Natural killer cell (primary cell): ENCODE measurements at places on chromosomes 2 and 18.

- no peak for DNase-seq
These were observed 22.1 kb downstream of the MFF start for GRCh38 chr2:227347117-227347516.

- DNase-seq: no peak
These were observed 639.6 kb downstream of the IRS1 start for GRCh38 chr2:226159875-226160479.

GRCh38 chr2:85911814-85912692, 23.3 kb upstream of the ST3GAL5 start:
- DNase-seq: no peak

DNA sequence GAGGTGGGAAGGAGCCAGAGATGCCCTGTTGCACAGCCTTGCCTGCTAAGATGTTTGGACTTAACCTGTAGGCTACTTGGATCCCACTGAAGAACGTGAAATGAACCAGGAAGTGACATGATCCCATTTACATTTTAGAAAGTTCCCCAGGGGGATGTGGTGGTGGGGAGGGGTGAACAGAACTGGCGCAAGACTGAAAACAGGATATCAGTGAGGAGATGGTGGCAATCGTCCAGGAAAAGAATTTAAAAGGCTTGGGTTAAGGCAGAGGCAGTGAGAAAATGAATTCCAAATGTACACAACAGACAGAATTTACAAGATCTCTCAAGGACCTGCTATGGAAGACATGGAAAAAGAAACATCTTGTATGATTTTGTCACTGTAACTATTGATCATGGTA, 42.3 kb downstream of the SULT1C2 start:
- no peak for DNase-seq

GRCh38 chr2:237998530-237998929, 31.7 kb downstream of the UBE2F start:
- DNase-seq: peak; percentile 62

DNA sequence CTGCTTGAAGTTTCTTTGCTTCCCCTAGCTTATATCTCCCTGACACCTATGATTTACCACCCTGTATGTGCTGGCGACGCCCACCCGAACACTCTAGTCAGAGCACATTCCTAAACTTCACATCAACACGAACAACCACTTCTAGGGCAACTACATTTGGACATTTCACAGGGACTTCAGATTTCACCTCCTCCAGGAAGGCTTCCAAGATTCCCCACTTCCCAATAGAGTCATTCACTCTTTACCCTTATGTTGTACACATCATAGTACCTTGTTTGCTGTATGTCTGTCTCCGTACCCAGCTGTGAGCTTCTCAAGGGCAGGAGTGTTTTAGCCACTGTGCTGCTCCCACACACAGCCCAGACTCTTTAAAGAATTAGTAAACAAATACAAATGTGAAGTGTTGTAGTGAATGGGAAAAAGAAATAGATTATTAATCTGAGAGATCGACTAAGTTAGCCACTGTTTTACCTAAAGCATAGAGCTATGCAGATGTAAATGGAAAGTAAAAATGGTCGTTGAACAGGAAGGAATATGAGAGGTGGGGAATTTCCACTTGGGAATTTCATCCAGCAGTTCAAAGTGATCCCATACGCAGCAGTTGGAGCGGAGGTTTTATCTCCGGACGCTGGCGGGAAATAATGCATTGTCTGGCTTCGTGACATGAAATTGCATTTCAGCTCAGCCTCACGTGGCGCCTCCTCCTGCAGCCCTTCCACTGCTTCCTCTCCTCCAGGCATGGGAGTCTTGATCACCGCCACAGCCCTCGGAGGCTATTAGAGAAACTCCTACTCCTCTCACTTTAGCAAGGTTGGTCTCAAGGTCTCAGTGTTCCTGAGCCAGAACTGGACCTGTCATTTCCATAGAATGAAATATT, 233.4 kb upstream of the COPS8 start:
- DNase-seq: no peak

DNA sequence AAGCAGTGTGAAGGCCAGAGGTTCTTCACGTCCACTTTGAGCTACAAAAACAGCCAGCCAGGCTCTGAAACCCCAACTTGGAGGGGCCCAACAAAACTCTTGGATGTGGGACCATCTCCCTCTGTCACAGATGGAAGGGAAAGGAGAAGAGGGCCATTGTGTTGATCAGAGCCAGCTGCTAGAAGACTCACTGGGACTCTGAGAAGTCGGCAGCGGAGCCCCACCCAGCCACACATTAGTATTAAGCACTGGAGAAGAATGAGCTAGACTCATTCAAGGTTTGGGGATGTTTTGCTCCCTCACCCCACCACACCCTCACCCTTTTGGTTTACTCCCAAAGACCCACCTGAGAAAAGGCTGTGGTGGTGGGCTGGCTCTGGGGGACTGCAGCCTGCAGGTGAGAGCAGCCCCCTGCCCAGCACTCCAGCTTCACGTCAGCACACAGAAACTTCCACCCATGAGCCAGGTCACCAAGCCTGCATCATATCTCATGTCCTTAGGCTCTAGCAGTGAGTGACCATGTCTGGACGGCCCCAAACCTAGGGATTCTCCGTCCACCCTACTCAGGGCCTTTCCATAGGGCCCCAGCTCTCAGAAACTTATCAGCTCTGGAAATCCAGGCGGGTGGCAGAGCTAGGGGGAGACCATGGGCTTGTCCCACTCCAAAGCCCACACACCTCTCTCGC, 12.6 kb downstream of the TEX51 start:
- DNase-seq: no peak

DNA sequence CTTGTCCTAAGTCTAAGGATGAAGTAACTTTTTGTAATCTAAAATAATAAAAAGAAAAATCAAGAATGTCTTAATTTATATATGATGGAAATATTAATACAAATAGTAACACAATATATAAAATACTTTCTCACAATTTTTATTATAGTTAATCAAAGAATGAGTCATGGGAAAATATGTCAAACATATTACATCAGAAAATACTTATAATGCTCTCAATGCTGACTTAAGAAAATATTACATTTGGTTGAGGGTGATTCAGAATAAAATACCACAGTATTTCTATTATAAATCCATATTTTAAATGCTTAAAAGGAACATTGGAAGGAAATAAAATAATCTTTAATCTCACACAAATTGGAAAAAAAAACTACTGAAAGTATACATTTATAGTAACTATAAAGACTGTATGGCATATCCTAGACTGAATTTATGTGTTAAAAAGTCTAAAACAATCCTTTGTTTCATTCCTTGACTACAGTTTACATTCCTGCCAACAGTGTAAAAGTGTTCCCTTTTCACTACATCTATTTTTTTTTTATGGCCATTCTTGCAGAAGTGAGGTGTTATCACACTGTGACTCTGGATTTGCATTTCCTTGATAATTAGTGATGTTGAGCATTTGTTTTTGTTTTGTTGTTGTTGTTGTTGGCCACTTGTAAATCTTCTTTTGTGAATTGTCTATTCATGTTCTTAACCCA, 1573.5 kb upstream of the ACVR2A start:
- no peak for DNase-seq

DNA sequence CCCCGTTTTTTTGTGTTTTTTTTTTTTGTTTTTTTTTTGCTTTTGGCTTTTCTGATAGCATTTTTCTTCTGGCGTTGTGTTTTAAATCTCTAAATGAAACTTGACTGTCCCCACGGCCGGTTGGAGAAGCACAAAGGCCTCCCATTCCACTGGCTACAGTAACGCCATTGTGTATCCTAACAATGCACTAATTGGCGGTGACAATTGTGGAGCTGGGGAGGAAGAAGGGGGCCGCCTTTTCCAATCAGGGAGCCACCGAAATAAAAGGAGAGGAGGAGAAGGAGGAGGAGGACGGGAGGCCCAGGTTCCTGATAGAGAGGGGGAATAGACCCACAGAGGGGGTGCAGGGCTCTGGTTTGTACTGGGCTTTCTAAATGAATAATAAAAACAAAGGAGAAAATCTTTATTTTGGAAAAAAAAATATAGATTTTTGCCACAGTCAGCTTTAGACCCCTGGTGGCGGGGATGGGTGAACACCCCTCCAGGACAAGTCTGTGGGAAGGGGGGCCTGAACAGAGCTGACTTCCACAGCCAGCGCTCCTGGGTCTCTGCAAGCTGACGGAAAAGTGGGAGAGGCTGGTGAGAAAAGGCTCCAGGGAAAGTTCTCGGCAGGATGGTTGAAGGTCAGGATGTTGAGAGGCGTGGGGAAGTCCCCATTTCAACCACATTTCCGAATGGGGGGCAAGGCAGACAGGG, 43.7 kb upstream of the FZD5 start:
- DNase-seq: no peak

- no peak for DNase-seq
These were observed 45.4 kb downstream of the EXOC6B start for GRCh38 chr2:72780477-72780876.

- no peak for DNase-seq
These were observed 6.6 kb downstream of the ACVR2A start for GRCh38 chr2:147851244-147851930.

DNA sequence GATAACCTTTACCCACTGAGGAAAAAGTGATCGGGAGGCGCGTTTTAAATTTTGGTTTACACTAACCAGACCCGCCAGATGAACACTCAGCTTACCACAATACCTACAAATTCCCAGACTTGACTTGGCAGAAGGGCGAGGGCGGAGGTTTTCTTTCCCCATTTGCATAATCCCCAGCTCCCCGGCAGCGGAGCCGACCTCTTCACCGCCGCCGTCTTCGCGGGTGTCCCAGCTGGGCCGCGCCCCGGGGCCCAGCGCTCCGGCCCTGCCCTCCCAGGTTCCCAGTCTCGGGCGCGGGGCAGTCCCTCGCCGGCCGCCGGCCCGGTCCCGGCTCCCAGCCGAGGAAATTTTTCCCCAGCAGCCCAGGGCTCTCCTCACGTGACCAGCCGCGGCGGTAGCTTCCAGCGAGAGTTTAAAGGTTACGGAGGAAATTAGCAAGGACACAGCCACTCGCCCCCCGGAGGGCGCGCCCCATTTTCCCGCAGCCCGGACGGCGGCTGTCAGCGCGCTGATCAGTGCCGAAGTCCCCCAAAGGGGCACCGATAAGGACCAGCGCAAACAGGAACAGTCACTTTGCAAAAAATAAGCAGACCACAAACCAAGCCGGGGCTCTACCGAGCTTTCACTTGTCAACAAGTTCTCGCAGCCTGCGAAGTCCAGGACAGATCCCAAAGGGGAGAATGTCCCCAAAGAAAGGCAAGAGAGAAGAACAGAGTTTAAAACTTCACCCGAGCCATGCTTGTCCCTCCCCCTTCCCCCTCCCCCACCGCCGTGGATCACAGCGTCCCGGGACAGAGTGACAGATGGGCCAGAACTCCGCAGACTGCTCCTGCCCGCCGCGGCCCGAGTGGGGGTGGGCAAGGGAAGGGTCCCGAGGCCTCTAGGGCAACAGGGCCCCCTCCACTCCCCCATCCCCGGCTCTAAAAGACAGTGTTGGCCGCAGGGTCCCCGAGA, 1.3 kb upstream of the PRKCE start:
- DNase-seq: peak; percentile 72

GRCh38 chr18:10442551-10442971, 11.9 kb upstream of the APCDD1 start:
- DNase-seq: no peak

DNA sequence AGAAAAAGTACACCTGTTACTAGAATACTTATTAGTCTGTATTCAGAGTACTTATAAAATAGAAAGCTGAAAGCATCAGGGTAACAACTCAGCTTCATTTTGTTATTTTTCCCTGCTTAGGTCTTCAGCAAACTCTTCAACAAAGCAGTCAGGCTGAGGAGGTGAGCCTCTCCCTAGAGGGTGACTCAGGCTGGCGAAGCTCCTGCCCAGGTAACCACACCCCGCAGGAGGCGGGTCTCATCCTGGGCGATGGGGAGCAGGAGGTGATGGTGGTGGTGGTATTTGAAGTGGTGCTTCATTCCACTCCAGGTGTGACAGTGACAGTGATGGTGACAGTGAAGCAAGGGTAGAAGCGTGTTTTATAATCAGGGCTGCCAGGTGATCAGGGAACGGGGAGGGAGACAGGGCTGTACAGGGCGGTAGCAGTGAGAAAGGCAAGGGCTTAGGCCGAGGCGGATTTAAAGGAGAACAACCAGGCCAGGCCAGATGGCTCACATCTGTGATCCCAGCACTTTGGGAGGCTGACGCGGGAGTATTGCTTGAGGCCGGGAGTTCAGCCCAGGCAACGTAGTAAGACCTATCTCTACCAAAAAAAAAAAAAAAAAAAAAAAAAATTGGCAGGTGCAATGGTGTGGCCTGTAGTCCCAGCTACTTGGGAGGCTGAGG, 127.1 kb downstream of the SOCS6 start:
- DNase-seq: no peak

- no peak for DNase-seq
These were observed 70.3 kb upstream of the CTLA4 start for GRCh38 chr2:203797276-203797675.

GRCh38 chr2:175436076-175436475, 254.6 kb upstream of the ATP5MC3 start:
- DNase-seq: no peak

GRCh38 chr2:100757621-100758394, 62.1 kb upstream of the NPAS2 start:
- no peak for DNase-seq

DNA sequence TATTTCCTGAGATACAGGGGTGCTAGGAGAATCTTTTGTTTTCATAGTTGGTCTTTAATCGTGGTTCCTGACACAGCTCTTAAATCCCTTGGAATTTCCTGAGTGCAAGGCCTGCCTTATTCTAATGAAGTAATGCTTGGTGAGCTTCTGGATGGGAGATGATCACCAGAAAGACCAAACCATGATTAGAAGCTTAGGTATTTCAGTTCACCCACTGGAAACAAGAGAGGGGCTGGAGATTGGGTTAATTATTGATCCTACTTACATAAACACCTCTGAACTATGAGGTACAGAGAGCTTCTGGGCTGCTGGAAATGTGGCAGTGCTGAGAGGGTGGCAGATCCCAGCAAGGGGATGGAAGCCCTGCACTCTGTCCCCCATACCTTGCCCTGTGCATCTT, 406.8 kb downstream of the THSD7B start:
- no peak for DNase-seq

DNA sequence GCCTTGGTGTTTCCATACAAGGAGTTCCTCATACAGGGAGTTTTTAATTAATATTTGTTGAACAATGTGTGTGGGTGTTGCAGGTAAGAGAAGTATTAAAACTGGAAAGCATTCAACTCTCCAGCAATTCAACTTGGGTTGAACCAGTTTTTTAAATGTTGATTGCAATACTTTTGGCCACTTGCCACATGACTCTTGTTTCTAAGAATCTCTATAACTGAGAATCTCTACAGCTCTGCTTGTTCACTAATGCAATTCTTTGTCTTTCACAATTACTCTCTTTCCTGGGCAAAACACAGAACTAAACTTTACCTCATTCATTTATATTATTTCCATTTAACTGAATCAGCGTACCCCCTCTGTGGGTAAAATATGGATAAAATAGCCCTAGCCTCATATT, 429.4 kb downstream of the ARHGAP15 start:
- DNase-seq: no peak

DNA sequence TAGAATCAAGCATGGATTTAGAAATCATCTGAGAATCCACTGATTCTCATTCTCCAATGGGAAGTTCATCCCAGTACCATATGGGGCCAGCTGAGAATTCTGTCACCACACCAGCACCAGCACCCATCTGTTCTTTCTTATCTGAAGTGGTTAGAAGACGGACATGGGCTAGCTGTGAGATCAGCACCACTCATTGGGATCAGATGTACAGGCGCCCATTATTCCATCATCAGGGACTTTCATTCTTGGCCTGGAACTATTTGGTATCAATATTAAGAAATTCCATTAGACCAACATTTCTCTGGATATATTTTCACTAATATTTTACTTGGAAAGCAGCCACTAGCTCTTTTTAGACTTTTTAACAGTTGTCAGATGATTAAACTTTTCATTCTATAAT, 185.9 kb upstream of the LINC00305 start:
- no peak for DNase-seq
